ENCODE measurements at places on chromosomes 5 and 9. TPM values are rescaled to one million over a fixed set of nuclear protein-coding genes. Genes with fewer than 3 reads are reported as not detected.

Gene ST8SIA4
- 10.9 TPM for total RNA-seq

Gene CDH18
- total RNA-seq = 16.5 TPM

Gene SMIM33
- total RNA-seq = not detected

DNA sequence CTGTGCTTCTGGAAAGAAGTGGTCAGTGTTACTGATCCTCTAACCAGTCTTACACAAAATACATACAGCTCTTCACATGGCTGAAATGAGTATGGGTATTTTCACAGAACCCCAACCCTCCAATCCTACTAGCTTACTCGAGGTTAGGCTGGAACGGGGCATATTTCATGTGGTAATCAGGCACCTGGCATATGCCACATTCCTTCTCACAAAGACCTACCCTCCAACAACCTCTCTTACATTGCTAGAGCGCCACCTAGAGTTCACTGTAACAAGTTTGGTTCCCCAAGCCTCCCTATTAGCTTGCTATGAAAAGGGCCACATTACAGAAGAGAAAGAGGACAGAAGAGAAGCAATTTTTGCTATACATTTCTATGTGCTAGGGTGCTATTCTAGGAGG lies 597.3 kb downstream of the PRELID2 start:
- no peak for DNase-seq

Data from skin of body (tissue), 3 donors.